ENCODE measurements at places on chromosomes 7 and 10. TPM values are rescaled to one million over a fixed set of nuclear protein-coding genes. Genes with fewer than 3 reads are reported as not detected.

DNA sequence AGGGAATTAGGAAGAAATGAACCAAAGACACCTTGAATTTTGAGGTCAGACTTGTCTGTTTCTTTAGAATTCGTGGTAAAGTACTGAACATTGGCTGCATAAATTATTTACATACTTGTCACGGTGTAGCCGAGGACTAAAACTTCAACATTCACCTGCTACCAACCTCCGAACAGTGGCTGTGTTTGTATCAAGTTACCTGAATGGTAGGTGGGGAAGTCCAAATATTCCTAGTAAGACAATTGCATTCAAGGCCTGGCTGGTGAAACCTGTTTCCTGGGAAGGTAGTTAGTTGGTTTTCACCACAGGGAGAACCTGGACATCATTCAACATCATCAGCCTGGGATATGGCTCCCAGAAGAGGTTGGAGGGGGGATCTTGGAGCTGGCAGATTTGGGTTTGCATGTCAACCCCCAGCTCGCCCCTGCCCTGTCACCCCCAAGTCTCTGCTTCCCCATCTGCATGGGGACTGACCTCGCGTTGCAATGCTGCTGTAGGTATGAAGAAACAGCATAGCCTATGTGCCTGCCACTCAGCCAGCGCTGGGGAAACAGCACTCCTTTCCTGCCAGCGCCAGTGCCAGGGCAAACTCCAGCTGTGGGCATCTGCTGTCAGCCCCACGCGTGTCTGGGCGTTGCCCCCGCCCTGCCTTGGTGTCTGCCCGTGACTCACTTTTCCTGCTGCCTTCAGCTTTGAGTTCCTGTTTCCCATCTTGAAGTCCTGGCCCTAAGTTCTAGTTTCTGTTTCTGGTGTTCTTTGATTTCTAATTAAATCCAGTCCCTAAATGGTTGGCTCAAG, 12.7 kb upstream of the LARP4B start:
- no peak for DNase-seq

DNA sequence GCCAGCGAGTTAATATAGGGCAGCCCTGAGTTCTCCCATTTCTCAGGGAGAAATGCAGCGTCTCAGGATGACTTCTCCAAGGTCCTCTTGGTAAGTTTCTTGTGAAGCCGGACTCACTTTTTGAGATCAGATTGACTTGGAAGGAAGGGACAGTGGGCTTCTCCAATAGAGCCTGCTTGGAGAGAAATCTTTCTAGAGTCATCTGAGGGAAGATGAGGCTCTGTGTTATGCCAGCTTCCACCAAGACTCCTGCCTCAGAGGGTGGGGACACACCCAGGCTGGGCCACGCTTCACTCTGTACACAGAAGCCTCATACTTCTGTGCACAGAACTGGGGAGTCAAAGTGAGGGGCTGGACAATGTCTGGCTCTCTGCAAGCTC, 5.6 kb downstream of the C10orf105 start:
- DNase-seq: no peak

DNA sequence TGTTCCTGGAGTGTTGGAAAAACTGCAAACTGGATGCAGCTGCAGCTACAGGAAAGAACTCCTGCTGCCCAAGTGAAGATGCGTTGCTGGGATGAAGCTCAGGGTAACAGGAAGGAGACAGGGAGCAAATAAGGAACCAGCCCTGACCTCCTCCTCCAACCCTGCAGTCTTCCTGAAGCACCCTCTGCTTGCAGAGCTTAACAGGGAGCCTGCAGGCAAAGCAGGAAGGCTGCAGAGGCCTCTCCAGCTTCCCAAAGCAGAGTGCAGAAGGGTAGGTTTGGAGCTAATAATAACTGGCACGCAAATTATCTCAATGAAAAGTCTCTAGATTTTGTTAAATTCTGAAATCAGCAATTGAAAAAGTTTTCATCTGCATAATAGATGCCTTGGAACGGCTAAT, 92.5 kb downstream of the SORCS1 start:
- no peak for DNase-seq

DNA sequence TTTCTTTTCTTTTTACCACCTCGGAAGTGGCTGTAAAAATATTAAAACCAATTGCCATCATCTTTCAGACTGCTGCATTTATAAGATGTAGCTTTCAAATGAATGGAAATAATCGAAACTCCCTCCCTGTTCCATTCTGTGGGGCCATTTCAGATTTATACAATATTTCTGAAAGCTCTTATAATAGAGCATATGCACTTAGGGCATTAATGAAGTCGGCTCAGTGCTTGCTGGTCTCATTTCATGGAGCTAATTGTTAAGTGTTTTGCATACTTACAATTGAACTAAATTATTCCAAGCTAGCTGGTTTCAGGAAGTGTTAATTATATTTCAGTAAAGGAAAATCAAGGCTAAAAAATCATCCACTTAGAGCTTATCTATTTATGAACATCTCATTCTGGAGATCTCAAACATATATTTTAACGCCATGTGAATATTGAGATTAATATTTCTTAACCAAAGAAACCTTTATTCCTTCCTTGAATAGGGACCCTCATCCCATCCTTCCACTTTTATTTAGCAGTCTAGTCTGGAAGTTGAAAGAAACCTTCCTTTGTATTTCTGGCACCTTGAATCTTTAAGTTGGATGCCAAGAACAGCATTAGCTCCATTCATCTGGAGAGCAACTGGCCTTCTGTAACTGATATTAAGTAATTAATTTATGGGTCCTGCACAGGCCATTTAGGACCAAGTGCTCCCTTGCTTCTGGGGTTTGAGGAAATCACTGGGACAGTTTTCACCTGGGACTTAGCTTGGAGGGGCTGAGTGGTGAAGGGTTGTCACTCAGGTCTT, 45.1 kb downstream of the RPS24 start:
- DNase-seq: no peak

The PLA2G12B gene
- 3.4 TPM for polyA plus RNA-seq
